ENCODE measurements at places on chromosomes 5 and 9.
A peak's percentile ranks its signal among the peaks of the same experiment; 100 is the strongest.

GRCh38 chr9:94806307-94806893, 79.9 kb downstream of the AOPEP start:
- DNase-seq, result no peak

DNA sequence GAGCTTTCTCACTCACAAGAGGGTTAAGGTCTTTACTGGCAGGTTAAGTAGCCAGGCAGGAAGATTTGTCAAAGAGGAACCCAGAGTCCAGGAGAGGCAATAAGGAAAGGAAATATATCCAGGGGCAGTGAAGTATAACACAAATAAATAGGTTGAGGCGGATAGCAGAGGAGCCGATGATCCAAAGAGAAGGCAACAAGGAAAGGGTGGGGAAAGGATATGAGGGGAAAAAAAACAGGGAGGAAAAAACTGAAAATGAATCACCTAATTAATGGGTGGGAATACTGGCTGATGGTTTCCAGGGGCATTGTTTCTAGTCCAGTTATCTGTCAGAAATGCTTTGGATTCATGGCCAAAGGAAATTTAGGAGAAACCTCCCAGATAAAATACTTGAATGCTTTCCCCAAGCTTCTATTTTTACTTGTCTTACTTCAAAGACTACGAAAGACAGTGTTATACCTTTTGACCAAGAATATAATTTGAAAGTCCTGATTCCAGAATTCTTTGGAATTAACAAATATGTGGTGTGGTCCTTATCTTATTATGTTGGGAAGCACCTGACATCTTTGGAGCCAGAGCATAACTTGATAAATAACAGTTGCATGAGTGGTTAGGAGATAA, 146.5 kb downstream of the AOPEP start:
- DNase-seq, result no peak

DNA sequence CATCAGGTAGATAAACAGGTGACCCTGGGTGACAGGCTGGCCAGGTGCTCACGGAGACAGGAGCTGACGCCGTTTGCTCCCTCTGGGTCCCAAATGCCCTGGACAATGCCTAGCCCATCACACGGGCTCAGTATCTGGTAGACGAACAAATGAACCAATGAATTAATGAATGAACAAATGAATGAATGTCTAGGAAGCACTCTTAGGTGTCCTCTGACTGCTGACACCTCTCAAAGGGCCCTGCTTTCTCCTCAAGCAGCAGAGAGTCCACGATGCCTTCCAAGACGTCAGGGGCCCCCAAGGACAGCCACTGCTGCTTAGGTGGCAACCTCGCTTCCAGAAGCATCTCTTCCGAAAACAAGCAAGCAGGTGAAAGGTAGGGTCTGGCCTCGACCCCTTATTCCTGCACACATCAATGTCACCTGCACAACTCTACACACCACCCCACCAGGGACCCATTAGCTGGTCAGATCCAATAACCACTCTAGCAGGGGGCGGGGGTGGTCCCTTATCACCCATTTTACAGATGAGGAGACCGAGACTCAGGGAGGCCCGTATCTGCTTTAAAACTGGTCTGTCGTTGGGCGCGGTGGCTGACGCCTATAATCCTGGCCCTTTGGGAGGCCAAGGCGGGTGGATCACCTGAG, 45.2 kb downstream of the VAV2 start:
- DNase-seq, result no peak

GRCh38 chr5:154401355-154401754, 44.4 kb upstream of the SAP30L start:
- DNase-seq, result peak; percentile 23

GRCh38 chr5:151665613-151666012, 21.1 kb downstream of the SPARC start:
- no peak for DNase-seq

DNA sequence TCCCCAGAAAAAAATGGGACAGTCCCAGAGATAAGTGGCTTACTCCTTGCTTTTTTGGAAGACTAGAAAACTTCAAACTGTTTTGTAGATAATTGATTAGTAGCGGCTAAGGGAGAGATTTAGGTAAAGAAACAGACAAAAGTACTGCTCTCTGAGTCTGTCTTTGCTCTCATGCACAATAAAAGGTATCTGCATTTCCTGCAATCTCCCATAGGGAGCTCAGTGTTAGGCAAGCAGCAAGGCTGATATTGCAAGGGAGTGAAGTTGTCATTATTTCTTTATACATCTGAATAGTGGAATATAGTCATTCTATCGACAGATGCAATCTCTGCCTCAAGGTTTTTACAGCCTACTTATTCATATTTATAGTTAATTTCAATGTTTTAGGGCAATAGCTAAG, 54.9 kb upstream of the CAMK4 start:
- no peak for DNase-seq
